ENCODE measurements at places on chromosomes 3 and 15.

GRCh38 chr15:41559239-41559782 lies 299 bp downstream of the TYRO3 start:
- no peak for DNase-seq

GRCh38 chr3:43770426-43771103 lies 79.8 kb downstream of the ABHD5 start:
- DNase-seq = no peak

DNA sequence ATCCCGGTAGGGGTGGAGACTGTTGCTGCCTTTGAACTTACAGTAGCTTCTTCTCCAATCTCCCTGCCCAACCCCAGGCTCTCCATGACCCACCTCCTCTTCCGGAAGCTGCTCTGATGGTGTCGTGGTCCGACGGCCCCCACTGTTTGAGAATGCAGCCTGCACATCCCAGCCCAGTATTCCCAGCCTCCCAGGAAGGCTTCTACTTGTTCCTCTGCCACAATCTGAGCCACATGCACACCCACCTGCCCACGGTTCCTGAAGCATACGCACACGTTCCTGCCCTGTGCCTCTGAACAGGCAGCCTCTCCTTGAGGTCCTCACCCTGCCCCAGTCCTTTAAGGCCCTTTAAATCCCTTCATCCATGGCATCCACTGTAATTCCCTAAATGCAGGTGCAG lies 57.4 kb downstream of the ABTB1 start:
- DNase-seq = no peak

- no peak for DNase-seq
Measured at GRCh38 chr3:159787794-159788205, 200.8 kb upstream of the IL12A start.

DNA sequence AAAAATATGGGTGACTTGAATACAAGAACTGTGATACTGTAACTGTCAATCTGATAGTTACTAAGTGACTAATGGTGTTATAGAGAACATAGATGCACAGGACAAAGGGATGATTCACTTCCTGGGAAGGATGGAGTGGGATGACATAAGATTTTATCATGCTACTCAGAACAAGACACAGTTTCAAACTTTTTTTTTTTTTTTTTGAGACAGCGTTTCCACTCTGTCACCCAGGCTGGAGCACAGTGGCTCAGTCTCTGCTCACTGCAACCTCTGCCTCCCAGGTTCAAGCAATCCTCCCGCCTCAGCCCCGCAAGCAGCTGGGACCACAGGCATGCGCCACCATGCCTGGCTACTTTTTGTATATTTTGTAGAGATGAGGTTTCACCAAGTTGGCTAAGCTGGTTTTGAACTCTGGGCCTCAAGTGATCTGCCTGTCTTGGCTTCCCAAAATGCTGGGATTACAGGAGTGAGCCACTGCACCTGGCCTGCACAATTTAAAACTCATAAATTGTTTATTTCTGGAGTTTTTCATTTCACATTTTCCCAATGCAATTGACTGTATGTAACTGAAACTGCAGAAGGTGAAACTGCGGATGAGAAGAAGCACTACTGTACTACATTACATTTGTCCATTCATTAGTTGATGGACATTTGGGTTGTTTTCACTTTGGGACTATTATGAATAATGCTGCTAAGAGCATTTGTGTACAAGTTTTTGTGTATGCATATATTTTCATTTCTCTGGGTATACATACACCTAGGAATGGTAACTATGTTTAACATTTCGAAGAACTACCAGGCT lies 40.6 kb downstream of the ADIPOQ start:
- DNase-seq = no peak
